ENCODE measurements at places on chromosomes 5 and 9.
A peak's percentile ranks its signal among the peaks of the same experiment; 100 is the strongest.

GRCh38 chr5:115458003-115458409 is 86.6 kb downstream of the FEM1C start:
- DNase-seq: no peak

- no peak for DNase-seq
Measured at GRCh38 chr5:128493657-128494329, 44.3 kb downstream of the FBN2 start.

DNA sequence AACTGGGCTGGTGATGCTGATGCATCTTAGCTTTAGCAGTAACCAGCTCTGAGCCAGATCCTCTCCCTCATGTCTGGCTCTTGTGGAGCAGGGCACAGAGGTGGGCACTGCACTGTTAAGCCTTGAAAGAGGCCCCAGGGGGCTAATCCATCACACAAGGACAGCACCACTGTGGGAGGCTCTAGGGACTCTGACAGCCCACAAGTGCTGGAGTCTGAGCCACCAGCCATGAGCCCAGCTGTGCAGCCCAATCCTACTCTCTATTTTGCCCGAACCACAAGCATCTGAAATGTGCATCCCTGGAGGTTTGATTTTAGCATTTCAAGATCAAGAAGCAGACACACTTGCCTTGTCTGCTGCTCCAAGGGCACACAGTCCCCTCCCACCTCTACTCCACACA is 407.1 kb upstream of the TRPC7 start:
- no peak for DNase-seq

- no peak for DNase-seq
Measured at GRCh38 chr9:99105152-99106043, 485 bp downstream of the TGFBR1 start.

DNA sequence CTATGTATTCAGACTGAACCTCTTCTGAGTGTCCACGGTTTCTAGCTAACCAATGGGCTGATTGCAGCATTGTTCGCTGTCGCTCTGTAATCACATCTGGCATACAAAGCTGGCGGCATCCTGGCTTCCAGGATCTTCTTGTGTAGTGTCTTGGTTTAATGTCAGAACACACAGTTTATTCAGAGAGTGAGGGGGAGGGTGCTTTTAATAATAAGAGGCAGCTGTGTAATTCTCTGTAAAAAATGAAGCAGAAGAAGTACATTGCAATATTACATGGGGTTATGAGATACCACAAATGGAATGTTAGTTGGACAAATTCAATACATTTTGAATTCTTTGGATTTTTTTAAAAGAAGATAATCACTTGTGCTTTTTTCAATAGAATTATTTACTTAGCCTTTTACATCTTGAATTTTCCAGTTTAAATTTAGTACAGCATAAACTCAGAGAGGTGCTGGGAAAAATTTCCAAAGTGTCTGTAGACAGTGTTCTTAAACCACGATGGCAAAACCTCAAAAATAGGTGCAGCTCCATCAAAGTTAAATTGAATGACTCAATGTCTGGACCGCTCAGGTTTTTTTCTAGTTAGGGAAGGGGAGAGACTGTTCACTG is 206.0 kb downstream of the PCSK1 start:
- no peak for DNase-seq

GRCh38 chr5:60401526-60401925 is 298.4 kb downstream of the DEPDC1B start:
- no peak for DNase-seq

DNA sequence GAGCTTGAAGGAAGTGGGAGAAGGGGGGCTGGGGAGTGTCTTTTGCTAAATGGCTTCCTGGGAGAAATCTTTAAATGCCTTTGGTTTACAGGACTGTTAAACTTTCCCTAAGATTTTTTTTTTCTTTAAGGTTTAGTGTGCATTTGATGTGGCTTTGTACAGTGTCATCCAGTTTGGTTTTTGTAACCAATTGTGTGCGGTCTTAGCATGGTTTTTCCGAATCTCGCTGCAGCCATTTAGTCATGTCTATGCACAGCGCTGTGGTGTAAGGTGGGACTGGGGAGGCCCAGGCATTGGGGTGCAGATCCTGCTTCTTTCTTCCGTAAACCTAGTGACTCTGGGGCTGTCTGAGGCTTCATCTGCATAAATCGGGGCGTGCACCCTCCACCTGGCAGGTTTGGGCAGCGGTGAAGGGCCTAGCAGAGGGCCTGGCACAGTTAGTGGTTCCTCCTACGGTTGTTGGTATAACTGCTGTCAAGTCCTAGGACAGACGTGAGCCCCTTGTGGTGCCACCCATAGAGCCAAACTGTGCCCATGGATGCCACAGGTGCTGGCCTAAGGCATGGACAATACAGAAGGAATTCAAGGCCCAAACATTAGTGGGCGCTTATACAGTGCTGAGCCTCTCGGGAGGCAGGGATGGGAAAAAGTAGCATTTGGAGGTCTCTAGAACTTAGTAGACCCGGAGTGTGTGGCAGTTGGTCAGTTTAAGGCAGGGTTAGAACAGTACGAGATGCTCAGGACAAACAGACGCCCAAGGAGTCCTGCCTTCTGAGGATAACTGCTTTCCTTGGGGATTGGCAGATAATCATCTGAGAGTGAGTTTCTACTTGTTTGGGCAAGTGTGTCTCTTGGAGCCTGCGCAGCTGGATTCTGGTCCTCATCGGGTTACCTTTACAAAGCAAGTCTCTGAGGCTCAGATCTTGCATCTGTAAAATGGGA is 1.5 kb downstream of the PRRC2B start:
- peak; percentile 58 for DNase-seq

- no peak for DNase-seq
Measured at GRCh38 chr5:13354611-13355010, 589.9 kb downstream of the DNAH5 start.

GRCh38 chr9:83501565-83501964 is 36.6 kb downstream of the FRMD3 start:
- DNase-seq: no peak

DNA sequence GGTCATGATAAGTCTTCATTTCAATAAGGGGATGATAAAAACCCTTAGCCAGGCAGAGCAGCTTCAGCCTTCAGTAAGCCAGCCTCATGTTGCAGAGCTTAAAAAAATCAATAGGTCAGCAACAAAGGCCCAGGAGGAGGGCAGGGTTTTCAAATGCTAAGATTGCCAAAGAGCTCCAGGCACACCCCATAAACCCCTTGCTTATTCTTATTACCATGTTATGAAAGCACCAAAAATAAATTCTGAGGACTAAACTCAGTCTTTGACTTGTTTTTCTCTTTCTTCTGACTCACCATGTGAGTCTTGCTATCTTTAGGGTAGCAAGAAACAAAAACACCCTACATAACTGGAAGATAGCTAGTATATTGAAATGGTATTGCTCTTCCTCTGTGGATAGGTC is 317.1 kb downstream of the KCTD16 start:
- no peak for DNase-seq

DNA sequence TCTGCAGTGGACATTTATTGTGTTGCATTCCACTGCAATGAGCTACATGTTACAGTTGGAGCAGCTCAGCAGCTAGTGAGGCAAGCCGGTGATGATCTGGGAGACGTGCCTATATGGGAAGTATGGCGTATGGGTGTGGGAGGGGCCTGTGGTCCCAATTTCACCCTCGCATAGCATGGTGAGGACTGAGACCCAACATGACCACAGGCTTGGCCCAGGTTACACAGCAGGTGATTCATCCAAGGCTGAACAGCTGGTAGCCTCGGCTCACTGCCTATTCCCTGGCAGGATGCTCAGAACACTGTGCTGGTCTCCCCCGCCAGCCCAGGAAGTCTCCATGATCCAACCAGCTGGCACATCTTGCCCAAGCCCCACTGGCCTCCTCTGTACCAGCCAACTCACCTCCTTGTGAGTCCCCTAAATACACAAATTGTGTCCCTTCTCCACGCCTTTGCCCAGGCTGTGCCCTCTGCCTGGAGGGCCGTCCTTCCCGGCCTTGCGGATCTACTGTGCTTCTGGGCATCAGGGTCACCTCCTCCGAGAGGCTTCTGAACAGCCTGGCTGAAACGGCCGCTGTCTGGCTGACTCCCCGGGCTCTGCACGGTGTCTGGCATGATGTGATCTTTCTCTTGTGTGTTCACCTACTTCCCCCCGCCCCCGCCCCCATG is 81.4 kb downstream of the NSUN2 start:
- DNase-seq: no peak

- DNase-seq: no peak
Measured at GRCh38 chr9:36868586-36869282, 165.3 kb downstream of the PAX5 start.

GRCh38 chr9:136050701-136051452 is 44.2 kb downstream of the NACC2 start:
- DNase-seq: no peak

DNA sequence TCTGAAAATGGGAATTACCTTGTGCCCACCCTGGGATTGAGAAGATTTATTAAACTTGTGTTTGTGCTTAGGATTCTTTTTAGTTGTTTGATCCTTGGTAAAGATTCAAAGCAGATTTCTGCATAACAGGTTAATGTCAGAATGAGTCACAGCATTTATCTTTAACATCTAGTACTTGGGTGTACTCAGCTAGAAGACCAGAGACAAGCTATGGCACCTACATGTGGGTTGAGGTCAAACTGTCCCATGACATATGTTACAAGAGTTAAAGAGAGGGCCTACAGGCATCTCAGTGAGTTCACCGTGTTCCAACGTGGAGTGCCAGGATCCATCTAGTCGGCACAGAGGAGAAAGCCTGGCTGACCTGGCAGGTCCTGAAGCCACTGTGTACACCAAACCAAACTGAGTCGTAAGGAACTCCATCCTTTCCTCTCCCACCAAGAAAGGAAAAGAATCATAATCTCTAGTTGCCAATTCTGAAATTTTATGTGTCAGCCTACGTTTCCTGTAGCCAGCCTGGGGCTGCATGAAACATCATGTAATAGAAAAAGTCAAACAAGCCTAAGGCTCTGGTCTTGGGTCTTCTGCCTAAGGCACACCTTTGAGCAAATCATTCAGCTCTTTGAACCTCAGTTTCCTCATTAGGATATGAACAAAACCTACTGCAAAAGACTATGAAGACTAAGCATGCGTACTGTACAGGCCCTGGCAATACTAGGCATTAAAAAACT is 73.7 kb downstream of the RCL1 start:
- DNase-seq: no peak

DNA sequence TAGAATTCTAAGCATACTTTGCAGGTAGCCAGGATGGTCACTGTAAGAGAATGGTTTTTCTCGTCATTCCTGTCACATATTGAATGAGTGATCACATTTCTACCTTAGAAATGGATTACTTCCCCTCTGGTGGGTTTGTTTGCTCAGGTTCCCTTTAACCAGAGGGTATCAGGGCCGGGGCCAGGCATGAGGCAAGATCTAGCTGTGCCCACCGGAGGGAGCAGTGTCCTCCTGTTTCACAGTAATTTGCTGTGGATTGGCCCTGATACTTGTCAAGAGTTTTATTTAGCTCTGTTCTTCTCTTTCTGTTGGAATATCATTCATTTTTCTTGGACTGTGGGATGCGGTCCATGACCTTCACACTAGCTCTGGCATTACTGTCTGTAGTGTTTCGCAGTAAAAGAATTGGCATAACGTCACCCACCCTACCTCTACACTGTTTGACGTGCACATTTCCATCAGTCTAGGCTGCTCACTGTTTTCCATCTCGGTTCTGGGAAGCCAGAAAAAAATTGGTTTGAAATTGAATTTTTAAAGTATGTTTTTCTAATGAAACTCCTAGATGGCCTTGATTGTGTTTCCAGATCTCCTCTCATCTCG is 42.4 kb upstream of the ZBED3 start:
- DNase-seq: no peak

DNA sequence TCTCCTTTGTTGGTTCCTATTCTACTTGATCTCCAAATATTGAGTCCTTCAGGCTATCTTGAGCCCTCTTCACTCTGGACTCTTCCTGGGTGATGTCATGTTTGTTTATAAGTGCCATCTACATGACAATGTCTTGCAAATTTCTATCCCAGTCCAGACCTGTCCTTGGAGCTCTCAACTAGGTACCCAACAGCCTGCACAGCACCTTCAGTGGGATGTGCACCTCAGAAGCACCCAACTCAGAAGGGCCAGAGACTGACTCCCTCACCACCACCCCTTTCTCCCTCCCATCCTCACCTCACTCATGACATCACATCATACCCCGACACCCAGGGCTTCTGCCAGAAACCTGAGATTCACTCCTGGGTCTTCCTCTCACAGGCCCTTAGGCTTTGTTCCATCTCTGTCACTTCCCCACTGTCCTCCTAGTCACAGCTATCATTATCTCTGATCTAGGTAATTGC is 14.4 kb downstream of the TXN start:
- no peak for DNase-seq

- DNase-seq: no peak
Measured at GRCh38 chr5:58946230-58946629, 363.4 kb downstream of the RAB3C start.

DNA sequence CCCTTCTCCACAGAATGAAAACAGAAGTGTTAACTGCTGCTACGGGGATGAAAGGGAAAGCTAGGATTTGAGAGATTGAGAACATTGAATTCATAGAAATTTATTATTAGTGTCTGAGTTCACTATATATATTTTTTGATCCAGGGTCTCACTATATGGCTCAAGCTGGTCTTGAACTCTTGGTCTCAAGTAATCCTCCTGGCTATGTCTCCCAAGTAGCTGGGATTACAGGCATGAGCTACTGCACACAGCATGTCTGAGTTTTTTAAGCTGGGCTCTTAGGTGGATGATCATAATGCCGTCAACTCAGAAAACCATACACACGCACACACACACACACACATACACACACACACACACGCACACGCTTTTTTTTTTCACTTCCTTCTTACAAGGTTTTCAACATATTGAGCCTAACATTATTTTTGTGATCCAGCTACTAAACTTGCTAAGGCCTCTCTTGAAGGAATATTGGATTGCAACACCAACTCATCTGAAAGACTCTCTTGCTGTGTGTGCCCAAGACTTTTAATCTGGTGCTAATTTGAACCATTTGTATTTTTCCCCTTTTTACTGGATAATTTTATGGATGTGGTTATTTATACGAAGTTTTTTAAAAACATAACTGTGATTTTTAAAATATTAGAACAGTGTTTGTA is 1045.4 kb downstream of the DTWD2 start:
- no peak for DNase-seq

- no peak for DNase-seq
Measured at GRCh38 chr9:114733816-114734215, 51.8 kb upstream of the TEX48 start.

GRCh38 chr9:34985311-34985899 is 4.1 kb upstream of the DNAJB5 start:
- DNase-seq: peak; percentile 39

DNA sequence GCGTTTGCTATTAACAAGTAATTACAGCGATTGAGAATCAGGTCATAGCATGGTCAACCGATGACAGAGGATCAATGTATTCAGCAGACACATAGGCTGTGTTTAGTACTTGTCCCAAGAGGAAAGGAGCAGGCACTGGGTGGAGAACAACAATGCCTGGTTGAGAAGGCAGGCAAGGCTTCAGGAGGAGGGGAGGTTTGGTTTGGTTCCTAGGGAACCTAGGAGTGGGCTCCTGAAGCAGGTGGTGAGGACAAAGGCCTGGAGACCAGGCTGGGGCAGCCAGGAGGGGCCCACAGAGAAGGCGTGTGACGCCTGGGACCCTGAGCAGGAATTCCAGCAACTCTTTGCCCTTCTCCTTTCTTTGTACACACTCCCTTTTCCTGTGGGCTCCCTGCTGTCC is 195.6 kb downstream of the SPOCK1 start:
- DNase-seq: no peak

- no peak for DNase-seq
Measured at GRCh38 chr5:10528827-10529226, 35.0 kb upstream of the ANKRD33B start.
